ENCODE measurements at places on chromosomes 7 and 10.
A peak's percentile ranks its signal among the peaks of the same experiment; 100 is the strongest.

DNA sequence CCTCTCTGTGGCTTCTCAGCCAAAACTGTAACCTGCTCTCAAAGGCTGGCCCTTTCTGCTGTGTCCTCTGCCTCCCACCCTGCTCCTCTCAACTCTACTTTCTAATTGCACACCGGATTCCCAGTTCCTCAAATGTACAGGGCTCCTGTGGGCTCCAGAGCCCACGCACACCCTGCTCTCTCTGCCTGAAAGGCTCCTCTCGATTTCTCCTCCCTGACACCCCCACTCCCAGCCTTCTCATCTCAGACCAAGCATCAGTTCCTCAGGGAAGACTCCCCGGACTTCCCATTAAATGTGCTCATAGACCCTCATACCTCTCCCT lies 111.7 kb upstream of the STEAP1B start:
- no peak for DNase-seq

DNA sequence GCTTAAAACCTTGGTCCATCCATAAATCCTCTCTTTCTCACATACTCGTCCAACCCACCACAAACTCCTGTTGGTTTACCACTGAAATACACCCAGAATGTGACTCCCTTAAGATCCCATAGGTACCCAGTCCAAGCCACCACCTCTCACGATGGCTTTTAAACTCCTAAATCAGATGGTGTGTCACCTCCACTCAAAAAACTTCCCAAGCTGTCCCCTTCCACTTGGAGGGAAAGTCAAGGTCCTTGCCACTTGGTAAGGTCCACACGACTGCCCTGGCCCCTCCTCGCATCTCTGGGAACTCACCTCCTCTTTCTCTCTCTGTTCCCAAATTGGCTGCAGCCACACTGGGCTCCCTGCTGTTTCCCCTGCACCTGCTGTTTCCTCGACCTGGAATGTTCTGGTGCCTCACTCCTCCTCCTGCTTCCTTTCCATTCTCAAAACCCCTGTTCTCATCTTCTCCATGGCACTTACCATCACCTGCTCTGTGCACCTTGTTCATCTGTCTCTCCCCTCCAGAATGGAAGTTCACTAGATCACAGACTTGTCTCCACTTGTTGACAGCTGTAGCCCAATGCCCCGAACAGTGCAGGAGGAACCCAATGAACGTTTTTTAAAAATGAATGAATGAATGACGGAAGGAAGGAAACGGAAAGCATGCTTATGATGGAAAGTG lies 23.0 kb downstream of the ZFAND2A start:
- DNase-seq = peak; percentile 37

- DNase-seq = no peak
These were observed 71.8 kb upstream of the GSDME start for GRCh38 chr7:24828891-24829661.

- no peak for DNase-seq
These were observed 104.1 kb downstream of the GRB10 start for GRCh38 chr7:50678586-50678985.

- DNase-seq = no peak
These were observed 422.7 kb upstream of the IGFBP3 start for GRCh38 chr7:46343802-46344201.

GRCh38 chr10:18773180-18773579 lies 113.9 kb downstream of the ARL5B start:
- no peak for DNase-seq

DNA sequence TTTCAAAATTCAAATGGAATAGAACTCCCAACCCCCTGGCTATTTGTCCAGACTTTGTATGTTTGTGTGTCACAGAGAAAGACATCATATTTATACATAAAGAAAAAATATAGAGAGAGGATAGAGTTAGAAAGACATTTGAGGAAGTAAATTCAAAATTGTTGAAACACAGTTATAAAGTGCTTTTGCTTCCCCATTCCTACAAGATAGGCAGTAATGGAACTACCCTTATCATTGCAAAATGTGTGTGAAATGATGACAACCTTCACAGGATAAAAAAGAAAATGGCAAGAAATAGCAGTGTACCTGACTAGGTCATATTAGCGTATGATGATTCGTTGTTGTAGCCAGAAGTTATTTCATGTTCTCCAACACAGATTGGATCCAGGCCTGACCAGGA lies 63.1 kb downstream of the FZD1 start:
- DNase-seq = no peak

- no peak for DNase-seq
These were observed 297.8 kb downstream of the CNTNAP2 start for GRCh38 chr7:146414373-146414772.

All from HTR-8/SVneo (cell line).